ENCODE measurements at places on chromosomes 16 and 17.
A peak's percentile ranks its signal among the peaks of the same experiment; 100 is the strongest.

DNA sequence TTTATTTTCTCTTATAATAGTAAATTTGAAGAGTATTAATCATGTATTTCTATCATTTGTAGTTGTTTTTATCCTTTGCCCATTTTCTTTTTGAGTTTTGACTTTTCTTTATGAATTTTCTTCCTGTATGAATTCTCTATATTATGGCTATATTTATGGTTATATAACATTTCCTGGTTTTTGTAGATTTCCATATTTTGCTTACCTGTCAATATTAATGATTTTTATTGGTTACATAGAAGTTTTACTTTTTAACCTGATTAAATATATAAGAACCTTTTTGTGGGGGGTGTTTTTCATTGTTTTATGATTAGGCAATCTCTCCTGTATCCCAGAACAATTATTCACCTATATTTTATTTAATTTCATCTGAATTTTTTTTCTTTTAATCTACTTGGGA, 93.2 kb downstream of the AATF start:
- no peak for DNase-seq

DNA sequence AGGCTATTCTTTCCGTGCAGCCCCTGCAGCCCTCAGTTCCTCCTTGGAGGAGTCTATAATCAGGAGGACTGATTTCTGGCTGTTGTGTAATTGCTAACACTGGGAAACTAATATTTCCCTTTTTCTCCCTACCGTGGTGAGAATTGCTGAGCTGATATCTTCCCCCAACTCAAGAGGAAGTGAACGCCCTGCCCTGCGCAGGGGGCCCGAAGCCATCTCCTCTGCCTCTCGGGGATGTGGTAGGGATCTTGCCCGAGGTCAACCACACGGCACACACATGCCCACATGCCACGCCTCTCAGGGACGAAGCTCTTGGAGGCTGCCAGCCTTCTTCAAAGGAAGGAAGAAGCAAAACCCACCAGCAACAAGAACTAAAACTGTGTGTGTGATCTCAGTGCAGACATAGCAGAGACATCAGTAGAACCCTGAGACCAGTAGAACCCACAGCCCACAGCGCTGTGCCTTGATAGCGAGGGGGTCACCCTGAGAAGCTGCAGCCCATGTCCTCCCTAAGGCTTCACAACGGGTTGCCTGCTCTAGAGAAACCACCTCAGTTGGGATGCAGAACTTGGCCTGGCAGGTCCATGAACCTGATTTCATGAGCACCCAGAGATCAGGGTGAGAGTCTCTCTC, 8.9 kb upstream of the ULK2 start:
- DNase-seq = no peak

DNA sequence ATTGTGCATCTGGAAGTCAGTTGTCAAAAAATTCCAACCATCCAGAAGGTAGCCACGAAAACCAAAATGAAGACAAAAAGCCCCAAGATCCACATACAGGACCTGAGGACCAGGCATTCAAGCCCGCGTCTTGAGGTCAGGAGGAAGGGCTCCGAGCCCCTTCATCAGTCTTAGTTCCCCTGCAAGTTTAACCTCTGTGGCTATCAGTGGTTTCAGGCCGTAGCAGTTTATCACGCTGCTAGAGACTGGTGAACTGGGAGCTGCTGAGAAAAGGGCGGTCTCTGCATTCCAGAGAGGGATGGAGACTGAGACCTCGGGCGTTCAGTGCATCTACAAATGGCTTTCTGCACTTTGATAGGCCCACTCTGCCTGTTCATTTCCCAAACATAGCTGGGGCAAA, 70.6 kb downstream of the IRF8 start:
- no peak for DNase-seq

DNA sequence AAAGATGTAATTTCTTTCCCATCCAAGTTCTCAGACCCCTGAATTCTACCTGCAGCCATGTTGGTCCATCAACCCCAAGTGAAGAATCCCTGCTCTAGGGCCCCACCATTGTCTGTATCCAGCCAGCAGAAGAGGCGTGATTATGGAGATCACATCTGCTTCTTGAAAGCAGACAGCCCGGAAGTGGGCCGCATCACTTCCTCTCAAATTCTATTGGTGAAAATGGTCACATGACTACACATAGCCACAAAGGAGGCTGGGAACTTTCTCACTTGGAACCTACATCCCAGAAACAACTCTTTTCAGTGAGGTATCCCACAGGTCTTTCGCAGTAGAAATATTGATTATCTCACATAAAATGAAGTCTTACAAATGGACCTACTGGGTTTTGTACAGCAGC, 40.1 kb downstream of the IL4R start:
- no peak for DNase-seq

- DNase-seq = no peak
These were observed 82.8 kb downstream of the PLCG2 start for GRCh38 chr16:81861915-81862314.

DNA sequence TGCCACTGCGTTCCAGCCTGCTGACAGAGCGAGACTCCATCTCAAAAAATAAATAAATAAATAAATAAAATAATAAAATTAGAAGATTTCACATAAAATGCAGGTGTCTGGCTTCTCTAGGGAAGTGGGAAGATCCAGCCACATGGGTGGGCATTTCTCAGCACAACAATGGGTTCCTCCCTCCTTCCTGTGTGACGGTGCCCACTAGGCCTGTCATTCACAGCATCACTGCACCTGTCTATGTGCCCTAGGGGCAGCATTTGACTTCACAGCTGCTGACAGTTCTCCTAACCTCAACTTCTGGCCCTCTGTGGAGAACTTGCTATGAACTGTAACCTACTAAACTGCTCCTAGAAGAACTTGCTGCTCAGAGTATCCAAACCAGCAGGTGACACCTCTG, 3.0 kb downstream of the ABHD15 start:
- DNase-seq = no peak

GRCh38 chr17:78986048-78986648, 6.4 kb upstream of the LGALS3BP start:
- DNase-seq = no peak

- DNase-seq = no peak
These were observed 57.6 kb downstream of the CDRT4 start for GRCh38 chr17:15409721-15410250.

DNA sequence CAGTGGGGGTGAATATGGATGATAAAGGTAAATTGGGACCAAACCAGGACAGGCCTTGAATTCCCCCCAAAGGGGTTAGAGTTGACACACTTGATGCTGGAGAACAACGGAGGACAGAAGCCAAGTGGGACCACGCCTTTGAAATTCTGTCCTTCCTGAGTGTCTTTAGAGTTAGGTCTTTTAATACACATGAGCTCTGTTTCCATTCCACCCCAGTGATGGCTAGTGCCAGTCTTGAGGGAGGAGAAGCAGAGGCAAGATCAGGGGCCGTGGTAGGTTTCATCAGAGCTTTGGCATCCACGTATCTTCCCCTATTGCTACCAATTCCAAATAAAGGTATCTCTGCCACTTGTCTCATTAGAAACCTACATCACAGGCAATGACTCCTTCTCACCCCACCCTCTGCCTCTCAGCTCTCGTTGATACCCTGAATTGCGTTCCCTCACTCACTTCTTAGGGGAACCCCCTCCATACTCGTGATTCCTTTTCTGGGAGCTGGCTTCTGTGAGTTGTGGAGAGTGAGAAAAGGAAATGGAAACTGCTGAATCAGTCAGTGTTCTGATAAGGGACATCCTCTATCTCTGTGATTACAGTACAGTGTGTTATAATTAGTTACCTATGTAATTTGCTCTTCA, 2.4 kb upstream of the CCL3L1 start:
- DNase-seq = no peak

DNA sequence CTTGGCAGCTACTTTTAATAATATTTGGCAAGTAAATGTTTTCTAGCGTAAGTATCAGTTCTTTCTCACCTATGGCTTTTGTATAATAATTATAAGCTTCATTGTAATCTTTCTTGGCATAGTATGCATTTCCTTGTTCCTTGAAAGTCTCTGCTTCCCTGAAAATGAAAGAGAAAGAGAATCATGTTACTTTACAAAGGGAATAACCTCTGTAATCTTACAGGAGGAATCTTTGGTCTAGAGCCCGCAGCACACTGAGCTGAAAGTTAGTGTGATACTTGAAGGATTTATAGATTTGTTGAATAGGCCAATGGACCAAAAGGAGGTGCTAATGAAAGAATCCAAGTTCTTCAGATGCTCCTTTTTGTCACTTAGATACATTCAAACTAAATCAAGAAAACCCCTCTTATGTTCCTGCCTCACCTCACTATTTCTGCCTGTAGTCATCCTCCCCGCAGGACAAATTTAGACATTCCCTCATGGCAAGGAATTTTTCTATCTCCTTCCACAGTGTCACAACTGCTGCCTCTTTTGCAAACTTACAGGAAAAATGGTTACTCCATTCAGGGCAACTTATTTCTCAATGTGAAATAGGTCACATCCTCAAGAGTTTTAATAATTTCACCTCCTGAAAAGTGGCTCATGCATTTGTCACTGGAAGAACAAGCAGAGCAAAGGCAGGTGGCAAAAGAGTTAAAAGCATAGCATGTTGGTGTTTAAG, 16.7 kb downstream of the DNAJC7 start:
- DNase-seq = no peak

- DNase-seq = no peak
These were observed 1.3 kb upstream of the SLC46A1 start for GRCh38 chr17:28407130-28407973.

- peak; percentile 27 for DNase-seq
These were observed 33.7 kb upstream of the KDM8 start for GRCh38 chr16:27169511-27170071.

- peak; percentile 21 for DNase-seq
These were observed 139.4 kb downstream of the C16orf78 start for GRCh38 chr16:49513040-49513439.

- no peak for DNase-seq
These were observed 12.6 kb upstream of the XYLT1 start for GRCh38 chr16:17483351-17483750.

DNA sequence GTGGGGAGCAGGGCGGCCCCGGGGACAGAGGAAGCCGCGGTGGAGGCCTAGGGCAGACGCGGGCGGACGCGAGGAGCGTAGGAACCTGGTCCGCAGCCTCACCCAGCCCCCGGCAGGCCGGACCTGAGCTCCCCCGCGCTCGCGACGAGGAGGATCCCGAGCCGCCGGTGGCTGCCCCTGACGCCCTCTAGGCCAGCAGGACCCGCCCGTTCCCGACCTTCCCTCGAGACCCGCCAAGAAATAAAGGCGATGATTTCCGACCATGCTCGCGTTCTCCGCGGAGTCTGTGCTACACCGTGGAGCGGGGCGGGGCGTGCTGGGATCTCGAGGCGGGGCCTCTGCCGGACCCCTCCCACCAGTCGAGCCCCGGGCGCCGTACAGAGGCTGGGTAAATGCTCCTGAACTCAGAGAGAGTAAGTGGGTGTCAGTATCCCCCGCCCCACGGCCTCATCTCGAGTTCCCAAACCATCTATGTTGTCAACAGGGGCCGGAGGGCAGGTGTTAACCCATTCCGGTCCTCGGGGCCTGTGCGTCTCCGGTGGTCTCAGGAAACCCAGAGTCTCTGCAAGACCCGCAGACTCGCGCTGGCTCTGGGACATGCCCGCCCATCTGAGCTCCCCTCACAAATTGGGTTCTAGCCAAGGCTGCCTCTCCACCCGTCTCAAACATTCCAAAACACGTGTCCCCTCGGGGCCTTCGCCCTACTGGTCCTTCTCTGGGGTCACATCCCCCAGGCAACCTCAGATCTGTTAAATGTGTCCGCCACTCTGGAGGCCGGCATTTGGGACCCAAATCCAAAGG, 13.7 kb downstream of the SYCE1L start:
- peak; percentile 51 for DNase-seq

DNA sequence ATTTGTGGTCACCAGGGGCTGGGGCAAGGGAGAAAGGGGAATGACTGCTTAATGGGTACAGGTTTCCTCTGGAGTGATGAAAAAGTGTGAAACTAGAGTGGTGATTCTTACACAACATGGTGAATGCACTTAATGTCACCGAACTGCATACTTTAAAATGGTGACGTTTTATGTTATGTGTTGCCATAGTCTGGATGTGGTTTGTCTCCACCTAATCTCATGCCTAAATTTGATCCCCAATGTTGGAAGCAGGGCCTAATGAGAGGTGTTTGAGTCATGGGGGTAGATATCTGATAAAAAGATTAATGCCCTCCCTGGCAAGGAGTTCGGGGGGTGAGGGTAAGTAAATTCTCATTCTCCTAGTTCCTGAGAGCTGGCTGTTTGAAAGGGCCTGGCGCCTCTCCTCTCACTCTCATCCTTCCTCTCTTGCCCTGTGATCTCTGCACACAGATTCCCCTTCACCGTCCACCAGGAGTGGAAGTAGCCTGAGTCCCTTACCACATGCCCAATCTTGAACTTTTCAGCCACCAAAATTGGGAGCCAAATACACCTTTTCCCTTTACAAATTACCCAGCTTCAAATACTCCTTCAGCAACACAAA, 15.3 kb downstream of the XPO6 start:
- DNase-seq = no peak

DNA sequence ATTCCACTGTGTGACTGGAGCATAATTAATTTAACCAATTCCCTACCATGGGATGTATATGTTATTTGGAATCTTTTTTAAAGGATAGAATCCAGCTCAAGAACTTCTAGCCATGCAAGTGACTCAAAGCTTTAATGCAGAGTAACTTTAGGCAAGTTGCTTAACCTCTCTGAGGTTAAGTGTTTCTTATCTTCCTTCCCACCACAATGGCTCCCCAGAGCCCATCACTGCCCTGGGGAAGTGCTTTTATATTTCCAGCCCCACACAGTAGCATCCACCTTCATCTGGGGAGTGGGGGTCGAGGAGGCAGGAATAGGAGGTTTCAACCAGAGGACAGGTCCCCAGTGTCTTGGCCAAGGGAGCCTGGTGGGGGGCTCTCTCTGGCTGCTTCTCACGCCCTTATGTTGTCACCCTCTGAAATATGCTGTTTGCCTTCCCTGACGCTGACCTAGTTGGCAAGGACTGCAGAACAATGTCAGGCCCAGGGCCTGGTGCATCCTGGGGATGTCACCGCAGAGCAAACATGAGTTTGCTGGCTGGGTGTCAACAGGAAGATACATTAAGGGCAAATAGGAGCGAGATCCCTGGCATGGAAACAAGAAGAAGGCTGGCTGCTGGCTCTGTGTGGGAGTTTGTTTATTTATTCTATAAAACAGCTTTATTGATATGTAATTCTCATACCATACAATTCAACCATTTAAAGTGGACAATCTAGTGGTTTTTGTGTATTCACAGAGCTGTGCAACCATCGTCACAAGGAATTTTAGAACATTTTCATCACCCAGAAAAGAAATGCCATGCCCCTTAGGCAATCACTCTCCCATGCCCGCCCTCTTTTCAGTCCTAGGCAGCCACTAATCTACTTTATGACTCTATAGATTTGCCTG, 46.6 kb upstream of the WSB1 start:
- peak; percentile 52 for DNase-seq

- no peak for DNase-seq
These were observed 5.3 kb upstream of the NSMCE1 start for GRCh38 chr16:27273670-27274423.

DNA sequence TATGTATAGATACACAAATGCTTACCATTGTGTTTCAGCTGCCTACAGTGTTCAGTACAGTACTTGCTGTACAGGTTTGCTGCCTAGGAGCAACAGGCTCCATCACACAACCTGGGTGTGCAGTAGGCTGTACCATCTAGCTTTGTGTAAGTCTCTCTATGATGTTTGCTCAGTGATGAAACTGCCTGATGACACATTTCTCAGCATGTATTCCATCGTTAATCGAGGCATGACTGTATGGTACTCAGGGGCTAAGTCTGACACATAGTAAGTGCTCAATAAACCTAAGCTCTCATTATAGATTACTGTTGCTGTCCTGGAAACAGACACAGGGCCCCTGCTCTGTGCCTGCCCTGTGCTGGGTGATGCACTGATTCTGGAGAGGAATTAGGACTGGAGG, 18.1 kb downstream of the KCNJ12 start:
- no peak for DNase-seq

- no peak for DNase-seq
These were observed 28.8 kb downstream of the IGFBP4 start for GRCh38 chr17:40471846-40472732.

Measured in NCI-H1092 (cell line).